ENCODE measurements at places on chromosomes 12 and 14. TPM values are rescaled to one million over a fixed set of nuclear protein-coding genes. Genes with fewer than 3 reads are reported as not detected.

DNA sequence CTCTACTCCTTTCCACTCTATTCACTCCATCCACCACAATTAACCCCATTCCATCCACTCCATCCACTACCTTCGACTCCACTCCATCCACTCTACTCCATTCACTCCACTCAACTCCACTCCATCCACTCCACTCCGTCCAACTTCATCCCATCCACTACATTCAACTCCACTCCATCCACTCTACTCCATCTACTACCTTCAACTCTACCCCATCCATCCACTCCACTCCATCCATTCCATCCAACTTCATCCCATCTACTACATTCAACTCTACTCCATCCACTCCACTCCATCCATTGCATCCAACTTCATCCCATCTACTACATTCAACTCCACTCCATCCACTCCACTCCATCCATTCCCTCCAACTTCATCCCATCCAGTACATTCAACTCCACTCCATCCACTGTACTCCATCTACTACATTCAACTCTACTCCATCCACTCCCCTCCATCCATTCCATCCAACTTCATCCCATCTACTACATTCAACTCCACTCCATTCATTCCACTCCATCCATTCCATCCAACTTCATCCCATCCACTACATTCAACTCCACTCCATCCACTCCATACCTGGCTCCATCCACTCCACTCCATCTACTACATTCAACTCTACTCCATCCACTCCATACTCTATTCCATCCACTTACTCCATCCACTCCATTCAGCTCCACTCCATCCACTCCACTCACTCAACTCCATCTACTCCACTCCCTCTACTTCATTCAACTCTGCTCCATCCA, 16.4 kb downstream of the HNF1A start:
- no peak for DNase-seq

GRCh38 chr12:104636496-104636895, 179.7 kb downstream of the CHST11 start:
- DNase-seq: no peak

GRCh38 chr14:19823765-19824164, 20.2 kb downstream of the OR4N2 start:
- no peak for DNase-seq

Gene RHNO1
- total RNA-seq: 35.7 TPM

Gene ZNF891
- total RNA-seq: 6.2 TPM

Measured in CD4-positive, alpha-beta memory T cell (primary cell).